Stimulated activated CD4-positive, alpha-beta T cell treated with anti-CD3 and anti-CD28 coated beads, Interleukin-4, amount 100 ng/mL, for 24 hours (primary cell): ENCODE measurements at places on chromosomes 5 and 9.

GRCh38 chr5:95919658-95920057 lies 42.0 kb downstream of the ELL2 start:
- no peak for DNase-seq

DNA sequence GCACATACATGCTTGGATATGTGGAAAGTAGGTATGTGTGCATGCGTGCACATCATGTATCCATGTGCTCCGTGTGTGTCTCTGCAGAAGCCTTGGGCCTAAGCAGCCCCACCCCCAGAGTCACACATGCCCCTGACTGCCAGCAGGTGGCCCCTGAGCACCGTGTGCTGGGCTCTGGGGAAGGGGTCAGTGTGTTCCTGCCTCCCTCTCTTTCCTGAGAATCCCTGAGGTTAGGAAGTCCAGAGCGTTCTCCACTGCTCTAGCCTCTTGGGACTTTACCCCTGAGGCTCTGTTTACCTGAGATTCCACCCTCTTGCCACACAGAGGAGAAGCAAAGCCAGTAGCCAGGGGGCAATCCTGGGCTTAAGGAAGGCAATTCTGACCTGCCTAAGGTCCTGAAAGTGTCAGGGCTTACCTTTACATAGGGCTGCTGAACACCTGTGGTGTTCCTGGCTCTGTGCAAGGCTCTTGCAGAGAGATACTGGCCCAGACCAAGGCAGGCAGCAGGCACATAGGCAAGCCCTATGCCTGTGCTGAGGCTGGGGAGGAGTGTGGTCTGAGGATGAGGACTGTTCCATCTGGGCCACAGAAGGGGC lies 207.3 kb downstream of the TMEM38B start:
- no peak for DNase-seq

- no peak for DNase-seq
These were observed 81.4 kb upstream of the RANBP6 start for GRCh38 chr9:6096821-6097220.

- no peak for DNase-seq
These were observed 28.6 kb downstream of the UGCG start for GRCh38 chr9:111925017-111925770.

- no peak for DNase-seq
These were observed 217.9 kb downstream of the BNC2 start for GRCh38 chr9:16652582-16652981.

DNA sequence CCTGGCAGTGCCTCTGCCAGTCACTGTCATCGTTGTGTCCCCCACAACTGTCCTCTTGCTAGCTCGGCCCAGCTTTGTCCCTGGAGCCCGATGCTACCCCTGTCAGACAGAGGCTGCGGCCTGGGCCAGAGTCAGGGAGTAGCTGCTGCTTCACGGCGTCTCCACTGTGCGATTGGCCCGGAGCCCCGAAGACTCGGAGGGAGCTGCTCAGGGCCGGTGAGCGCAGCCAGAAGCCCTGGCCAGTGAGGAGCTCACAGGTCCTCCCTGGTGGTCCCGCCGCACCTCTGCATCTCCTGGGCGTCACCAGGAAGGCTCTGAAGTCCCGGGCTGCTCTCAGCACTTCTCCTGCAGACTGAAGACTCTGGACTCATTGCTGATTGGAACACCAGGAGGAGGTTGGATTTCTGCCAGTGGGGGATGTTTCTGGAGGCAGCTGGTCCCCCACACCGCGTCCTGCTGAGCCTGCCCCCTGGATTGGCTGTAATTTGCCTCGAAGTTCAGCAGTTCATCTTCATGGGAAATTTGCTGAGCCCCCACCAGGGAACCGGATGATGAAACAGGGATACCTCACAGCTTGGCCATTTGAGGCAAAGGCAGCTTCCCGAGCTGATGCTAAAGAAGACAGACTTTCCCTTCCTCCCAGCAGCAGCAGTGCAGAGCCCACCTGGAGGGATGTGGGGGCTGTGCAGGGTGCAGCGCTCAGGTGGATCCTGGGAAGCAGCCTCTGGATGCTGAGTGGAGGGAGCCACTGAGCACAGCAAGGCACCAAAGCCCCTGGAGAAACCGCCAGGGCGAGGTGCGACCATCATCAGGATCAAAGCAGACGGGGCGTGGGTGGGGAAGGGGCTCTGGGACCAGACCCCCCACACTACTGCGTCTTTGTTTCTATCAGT lies 45.6 kb downstream of the USP20 start:
- DNase-seq: no peak
